Mesothelial cell of epicardium (in vitro differentiated cells): ENCODE measurements at places on chromosomes 1 and 21. TPM values are rescaled to one million over a fixed set of nuclear protein-coding genes. Genes with fewer than 3 reads are reported as not detected.

GRCh38 chr1:4021974-4022268 is 121.8 kb upstream of the C1orf174 start:
- H3K36me3 ChIP-seq: no peaks in the 10 kb centered on the region
- no peak overlapping the region for H3K27ac ChIP-seq
- H3K4me1 ChIP-seq: no peaks in the 10 kb centered on the region
- no peak for DNase-seq
- H3K4me3 ChIP-seq: no peak overlapping the region

DNA sequence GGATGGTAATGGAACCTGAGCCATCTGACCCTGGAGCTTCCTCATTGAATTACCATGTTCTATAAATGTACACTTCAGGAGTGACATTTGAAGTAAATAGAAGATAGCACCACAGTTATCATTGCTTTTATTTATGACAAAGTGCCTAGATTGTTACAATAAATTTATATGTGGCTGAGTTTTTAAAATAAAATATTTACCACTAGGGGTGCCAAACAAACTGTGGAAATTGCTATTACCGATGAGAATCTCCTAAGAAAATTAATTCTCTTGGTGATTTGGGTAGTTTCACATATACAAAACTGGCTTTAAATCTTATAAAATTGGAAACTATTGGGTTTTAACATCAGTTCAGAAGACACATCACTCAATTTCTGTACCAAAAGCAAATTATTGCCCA is 1.4 kb upstream of the TNR start:
- no peaks in the 10 kb centered on the region for H3K36me3 ChIP-seq
- no peaks in the 10 kb centered on the region for H3K4me1 ChIP-seq
- peaks cover 77% of the 10 kb centered on the region for H3K27me3 ChIP-seq
- H3K4me3 ChIP-seq: no peak overlapping the region

DNA sequence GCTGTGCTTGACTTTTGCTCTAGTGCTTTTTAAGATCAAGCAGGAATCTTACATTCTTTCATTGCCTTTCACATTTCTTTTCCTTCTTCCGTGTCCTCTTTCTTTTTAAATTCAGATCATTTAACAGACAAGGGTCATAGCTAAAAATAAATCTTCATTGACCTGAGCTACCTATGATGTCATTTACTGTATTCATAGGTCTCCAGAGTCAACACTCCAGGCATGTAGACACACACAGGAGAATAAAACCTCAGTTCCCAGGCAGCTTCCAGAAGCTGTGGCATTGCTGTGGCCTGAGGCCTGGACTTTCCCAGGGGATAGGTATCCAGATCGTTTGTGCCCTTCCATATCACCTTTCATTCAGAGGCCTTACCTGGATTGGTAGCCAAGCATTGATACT is 38.5 kb upstream of the ENAH start:
- H3K27ac ChIP-seq: no peak overlapping the region
- H3K4me1 ChIP-seq: peaks cover 9% of the 10 kb centered on the region
- no peak for DNase-seq
- no peaks in the 10 kb centered on the region for H3K27me3 ChIP-seq

DNA sequence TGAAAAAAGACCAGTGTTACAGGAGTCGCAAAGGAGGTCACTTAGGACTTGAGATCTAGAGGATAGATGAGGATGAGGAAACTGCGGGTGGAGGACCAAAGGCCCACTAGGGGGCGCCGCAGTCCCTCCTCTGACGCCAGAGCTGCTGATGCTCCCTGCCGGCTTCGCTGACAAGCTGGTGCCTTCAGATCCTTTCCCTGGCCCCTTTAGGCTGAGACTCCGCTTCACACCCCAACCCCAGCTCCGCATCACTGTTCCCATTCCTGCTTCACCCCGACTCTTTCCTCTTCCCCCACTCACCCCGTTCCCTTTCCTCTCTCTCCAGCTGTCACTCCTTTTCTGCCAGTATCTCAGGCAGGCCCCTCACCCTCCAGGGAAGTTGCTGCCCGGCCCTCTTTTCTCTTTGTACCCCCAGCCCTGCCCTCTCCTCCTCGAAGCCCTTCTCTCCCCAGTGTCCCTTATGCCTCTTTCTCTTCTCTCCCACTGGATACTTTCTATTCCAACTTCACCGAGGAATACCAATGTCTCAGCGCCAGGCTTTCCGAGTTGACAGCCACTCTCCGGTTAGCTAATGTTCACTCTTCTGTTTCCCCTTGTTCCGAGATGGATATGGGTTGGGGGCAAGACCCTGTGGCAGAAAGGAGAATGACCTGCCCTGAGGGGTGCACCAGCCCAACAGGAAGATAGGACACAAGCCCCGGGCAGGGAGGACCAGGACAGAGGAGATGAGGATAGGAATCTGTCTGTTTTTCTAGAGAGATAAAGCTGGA is 4.5 kb downstream of the KCNJ9 start:
- no peak overlapping the region for H3K4me3 ChIP-seq
- no peak overlapping the region for H3K27ac ChIP-seq
- DNase-seq: peak; percentile 82
- peaks cover 5% of the 10 kb centered on the region for H3K36me3 ChIP-seq
- H3K27me3 ChIP-seq: peaks cover 46% of the 10 kb centered on the region

GRCh38 chr21:42683371-42684108 is 30.1 kb downstream of the PDE9A start:
- no peak overlapping the region for H3K4me3 ChIP-seq
- H3K4me1 ChIP-seq: peaks cover 15% of the 10 kb centered on the region
- no peak overlapping the region for H3K27ac ChIP-seq
- no peak for DNase-seq
- peaks cover 17% of the 10 kb centered on the region for H3K36me3 ChIP-seq

- peaks cover 4% of the 10 kb centered on the region for H3K4me1 ChIP-seq
- H3K4me3 ChIP-seq: no peak overlapping the region
Observed at GRCh38 chr1:183385340-183386144, 32.6 kb downstream of the NMNAT2 start.

- DNase-seq: no peak
- peaks cover 11% of the 10 kb centered on the region for H3K27me3 ChIP-seq
- peaks cover 13% of the 10 kb centered on the region for H3K4me1 ChIP-seq
- H3K36me3 ChIP-seq: no peaks in the 10 kb centered on the region
- no peak overlapping the region for H3K4me3 ChIP-seq
- H3K27ac ChIP-seq: no peak overlapping the region
Observed at GRCh38 chr1:159866905-159867663, 4.6 kb upstream of the VSIG8 start.

DNA sequence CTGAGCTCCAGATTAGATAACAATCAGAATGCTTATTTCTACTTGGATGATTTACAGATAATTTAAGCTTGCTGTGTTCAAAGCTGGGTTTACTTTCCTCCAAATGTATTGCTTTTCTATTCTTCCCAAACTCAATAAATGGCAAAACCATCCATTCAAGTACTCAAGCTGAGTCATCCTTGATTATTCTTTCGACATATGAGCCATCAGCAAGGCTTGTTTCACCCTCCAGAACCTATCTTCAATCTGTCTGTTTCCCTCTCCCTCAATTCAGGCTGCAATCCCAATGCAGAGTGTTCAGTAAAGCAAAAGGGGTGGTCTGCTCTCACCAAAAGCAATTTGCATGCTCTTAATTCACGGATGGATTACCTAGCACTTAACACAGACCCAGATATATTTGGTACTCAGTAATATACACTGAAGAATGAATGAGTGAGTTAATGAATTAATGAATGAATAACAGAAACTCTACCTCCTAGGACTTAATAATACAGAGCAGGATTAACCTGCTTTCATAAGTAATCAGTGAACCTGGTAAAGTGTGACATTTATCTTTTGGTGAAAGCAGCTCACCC is 41.9 kb downstream of the DDR2 start:
- peaks cover 17% of the 10 kb centered on the region for H3K4me1 ChIP-seq
- no peak overlapping the region for H3K27ac ChIP-seq
- H3K27me3 ChIP-seq: no peaks in the 10 kb centered on the region
- H3K36me3 ChIP-seq: peaks cover 6% of the 10 kb centered on the region

DNA sequence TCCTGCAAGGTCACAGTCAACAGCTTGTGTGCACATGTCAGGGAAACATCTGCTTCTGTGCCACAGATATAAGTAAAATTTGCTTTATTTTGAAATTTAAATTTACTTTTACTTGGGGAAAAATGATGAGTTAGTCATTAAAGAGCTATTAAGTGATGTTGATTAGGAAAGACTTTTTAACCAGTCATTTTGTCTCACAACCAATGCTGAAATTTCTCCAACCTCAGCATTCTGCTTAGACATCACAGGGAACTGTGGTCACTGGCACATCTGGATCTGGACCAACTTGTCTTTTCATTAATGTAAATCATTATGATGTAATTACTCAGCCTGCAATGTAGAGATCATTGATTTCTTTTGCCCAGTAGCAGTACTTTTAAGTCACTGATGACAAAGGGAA is 301.0 kb downstream of the TTLL7 start:
- DNase-seq: no peak
- peaks cover 7% of the 10 kb centered on the region for H3K27me3 ChIP-seq
- no peak overlapping the region for H3K4me3 ChIP-seq

DNA sequence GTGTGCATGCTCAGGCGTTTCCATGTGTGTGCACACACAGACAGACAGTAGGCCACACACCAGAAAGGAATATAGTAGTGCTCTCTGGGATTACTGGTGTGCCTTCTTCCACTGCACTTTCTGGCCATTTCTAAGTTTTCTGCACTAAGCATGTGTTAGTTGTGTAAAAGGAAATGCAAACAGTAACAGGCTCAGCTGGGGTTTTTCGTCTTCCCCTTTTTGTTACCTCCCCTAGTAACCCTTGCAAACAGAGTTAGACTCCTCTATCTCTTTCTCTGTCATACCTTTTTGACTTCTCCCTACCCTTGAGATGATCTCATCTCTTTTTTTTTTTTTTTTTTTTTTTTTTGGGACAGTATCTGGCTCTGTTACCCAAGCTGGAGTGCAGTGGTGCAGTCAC is 196.3 kb downstream of the SDCCAG8 start:
- no peak overlapping the region for H3K27ac ChIP-seq

GRCh38 chr1:153746174-153746573 is 18.3 kb downstream of the INTS3 start:
- H3K4me3 ChIP-seq: no peak overlapping the region
- no peak overlapping the region for H3K27ac ChIP-seq
- no peak for DNase-seq
- peaks cover 3% of the 10 kb centered on the region for H3K4me1 ChIP-seq
- peaks cover 45% of the 10 kb centered on the region for H3K36me3 ChIP-seq

DNA sequence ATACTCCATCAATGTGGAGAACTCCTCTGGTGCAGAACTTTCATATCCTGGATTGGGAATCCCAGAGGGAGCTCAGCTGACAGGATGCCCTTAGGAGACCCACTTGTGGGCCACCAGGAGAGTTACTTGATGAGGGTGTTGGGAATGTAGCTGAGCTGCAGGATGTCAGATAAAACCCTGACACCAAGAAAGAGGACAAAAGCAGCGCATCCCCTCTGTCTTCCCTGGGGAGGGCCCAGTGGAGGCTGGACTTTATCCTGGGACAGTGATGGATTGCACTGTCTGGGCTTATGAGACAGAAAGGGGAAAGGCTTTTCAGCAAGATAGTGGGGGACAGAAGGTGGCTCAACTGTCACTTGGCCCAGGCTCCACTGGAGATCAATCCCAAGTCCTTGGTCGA is 88.1 kb upstream of the BCAR3 start:
- H3K27ac ChIP-seq: no peak overlapping the region
- peaks cover 2% of the 10 kb centered on the region for H3K27me3 ChIP-seq
- no peak for DNase-seq
- H3K36me3 ChIP-seq: no peaks in the 10 kb centered on the region

- peaks cover 67% of the 10 kb centered on the region for H3K36me3 ChIP-seq
- no peaks in the 10 kb centered on the region for H3K4me1 ChIP-seq
- H3K27ac ChIP-seq: no peak overlapping the region
- H3K27me3 ChIP-seq: no peaks in the 10 kb centered on the region
Observed at GRCh38 chr1:207336559-207337467, 15.3 kb downstream of the CD55 start.

DNA sequence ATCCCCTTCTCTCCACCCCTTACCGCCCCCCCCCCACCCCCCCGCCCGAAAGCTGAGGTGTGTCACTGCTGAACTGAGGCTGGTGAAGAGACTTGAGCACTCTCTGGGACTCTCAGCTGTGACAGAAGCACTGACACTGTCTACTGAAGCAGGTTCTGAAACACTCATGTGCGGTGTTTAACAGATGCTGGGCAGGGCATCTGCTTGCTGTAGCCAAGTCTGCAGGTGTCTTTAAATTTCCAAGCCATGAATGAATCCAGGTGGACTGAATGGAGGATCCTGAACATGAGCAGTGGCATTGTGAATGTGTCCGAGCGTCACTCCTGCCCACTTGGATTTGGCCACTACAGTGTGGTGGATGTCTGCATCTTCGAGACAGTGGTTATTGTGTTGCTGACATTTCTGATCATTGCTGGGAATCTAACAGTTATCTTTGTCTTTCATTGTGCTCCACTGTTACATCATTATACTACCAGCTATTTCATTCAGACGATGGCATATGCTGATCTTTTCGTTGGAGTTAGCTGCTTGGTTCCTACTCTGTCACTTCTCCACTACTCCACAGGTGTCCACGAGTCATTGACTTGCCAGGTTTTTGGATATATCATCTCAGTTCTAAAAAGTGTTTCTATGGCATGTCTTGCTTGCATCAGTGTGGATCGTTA is at the start of gene GPR52:
Gene GPR52, plus strand, starts transcription at position 99 of the 665 bp plus-strand sequence. Its CDS starts 148 bp downstream, at position 247.
- H3K4me1 ChIP-seq: no peaks in the 10 kb centered on the region
- no peak within 1 kb of the TSS for H3K4me3 ChIP-seq
- no peak within 1 kb of the TSS for H3K27ac ChIP-seq
- no peaks in the 10 kb centered on the region for H3K36me3 ChIP-seq
- no peak for DNase-seq

DNA sequence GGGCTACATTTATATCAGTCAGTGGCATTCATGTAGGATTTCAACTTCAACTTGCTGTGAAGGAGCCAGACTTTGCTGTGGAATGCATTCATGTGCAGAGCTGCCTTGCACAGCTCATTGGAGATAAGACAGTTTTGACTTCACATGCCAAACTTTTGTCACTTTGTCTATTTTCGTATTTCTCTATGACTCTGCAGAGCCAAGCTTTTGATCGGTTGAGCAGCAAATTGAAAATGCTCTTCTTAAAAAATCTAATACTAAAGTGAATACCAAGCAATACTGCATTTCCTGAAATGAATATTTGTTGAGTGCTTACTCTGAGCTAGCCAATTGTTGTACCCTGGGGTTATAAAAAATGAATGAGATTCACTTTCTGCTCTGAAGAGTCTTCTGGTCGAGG is 388.7 kb downstream of the ST6GALNAC3 start:
- H3K4me1 ChIP-seq: peaks cover 2% of the 10 kb centered on the region
- H3K36me3 ChIP-seq: peaks cover 2% of the 10 kb centered on the region
- no peaks in the 10 kb centered on the region for H3K27me3 ChIP-seq
- H3K4me3 ChIP-seq: no peak overlapping the region
- H3K27ac ChIP-seq: no peak overlapping the region
- DNase-seq: no peak

OVAAL gene
- total RNA-seq: not detected in 3 replicates

MYOM3 gene
- total RNA-seq: 0.11 to 0.29 TPM (median 0.13 TPM) in 3 replicates

CD247 gene
- 0.13 to 0.36 TPM (median 0.22 TPM) in 3 replicates for total RNA-seq

ALX3 gene
- 127 to 136 TPM (median 132 TPM) in 3 replicates for total RNA-seq

SPRR4 gene
- total RNA-seq: not detected in 3 replicates
